Caco-2 (cell line): ENCODE measurements at places on chromosomes 7 and 10.

DNA sequence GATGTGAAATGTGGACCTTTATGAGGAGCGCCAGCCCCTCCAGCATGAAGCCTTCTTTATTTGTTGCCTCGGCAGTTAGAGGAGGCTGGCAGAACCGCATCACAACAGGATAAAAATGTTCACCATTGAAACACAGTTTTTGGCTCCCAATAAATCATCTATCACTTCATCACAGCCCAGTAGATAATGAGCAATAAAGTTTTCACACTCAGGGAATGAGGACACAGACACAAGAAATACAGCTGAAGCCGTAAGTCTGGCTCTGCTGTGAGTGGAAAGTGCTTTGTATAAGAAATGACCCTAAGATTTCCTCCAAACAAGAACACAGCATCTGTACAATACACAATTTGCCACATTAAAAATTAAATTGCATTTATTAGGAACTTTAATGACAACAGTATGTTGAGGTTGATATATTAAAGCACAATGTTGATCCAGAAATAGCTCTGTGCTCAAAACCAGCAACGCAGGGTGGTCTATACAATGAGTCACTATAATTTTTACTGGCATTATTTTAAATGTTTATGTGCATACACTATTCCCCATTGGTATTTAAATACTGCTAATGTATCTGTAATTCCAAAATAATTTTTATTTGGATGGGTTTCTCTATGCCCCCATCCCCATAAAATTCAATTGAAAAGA is 301.8 kb upstream of the MGMT start:
- DNase-seq, result no peak

GRCh38 chr10:126839094-126839761 is 66.0 kb upstream of the DOCK1 start:
- DNase-seq, result peak; percentile 73

DNA sequence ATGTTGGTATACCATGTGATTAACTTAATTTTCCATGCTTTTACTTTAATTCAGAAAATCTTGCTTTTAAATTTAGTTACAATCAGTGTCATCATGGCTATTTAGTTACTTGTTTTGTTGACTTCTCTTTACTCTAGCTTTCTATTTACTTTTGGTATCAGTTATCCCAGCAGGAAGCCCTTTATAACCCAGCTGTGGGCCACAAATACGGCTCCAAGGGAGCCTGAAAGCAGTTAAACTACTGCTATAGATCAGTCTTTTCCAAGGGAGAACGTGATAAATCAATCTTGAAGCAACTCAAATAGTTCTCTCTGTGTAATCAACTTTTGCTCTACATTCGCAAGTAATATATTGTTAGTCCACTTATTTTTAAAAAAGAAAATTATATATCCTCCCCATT is 287.4 kb downstream of the CACNA2D1 start:
- no peak for DNase-seq

GRCh38 chr10:48336978-48337599 is 30.6 kb downstream of the MAPK8 start:
- no peak for DNase-seq

GRCh38 chr7:79786187-79786586 is 332.7 kb upstream of the MAGI2 start:
- no peak for DNase-seq

DNA sequence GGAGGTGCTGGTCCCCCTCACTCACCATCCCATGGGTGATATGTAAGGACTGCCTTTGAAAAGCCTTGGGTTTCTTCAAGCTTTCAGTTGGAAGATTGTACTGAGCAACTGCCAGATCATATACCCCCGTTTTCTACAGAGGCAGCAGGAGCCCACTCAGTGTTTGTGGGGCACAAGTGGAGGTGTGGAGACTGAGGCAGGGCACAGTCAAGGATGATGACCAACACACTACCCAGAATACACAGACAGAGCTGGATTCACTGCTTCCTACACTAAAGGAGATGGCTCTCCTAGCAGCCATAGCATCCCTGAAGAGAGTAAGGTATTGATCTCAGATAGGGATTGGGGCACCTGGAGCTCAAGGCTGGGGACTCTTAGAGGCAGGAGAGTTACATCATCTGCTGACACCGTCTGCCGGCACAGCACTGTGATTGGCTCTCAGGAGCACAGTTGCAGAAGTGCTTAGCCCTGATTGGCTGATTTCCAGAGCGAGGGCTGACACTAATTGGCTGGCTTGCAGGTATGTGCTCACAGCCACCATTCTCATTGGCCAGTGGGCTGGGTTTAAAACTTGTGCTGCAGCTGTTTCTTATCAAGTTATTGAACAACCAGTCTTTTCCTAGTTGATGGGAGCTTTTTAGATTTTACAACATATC is 77.9 kb upstream of the PFKP start:
- DNase-seq, result no peak

- peak; percentile 28 for DNase-seq
These were observed 45.1 kb downstream of the CHN2 start for GRCh38 chr7:29239638-29240037.

GRCh38 chr7:51973939-51974338 is 657.3 kb upstream of the COBL start:
- no peak for DNase-seq

GRCh38 chr10:86062198-86062550 is 304.4 kb downstream of the GRID1 start:
- DNase-seq, result no peak

DNA sequence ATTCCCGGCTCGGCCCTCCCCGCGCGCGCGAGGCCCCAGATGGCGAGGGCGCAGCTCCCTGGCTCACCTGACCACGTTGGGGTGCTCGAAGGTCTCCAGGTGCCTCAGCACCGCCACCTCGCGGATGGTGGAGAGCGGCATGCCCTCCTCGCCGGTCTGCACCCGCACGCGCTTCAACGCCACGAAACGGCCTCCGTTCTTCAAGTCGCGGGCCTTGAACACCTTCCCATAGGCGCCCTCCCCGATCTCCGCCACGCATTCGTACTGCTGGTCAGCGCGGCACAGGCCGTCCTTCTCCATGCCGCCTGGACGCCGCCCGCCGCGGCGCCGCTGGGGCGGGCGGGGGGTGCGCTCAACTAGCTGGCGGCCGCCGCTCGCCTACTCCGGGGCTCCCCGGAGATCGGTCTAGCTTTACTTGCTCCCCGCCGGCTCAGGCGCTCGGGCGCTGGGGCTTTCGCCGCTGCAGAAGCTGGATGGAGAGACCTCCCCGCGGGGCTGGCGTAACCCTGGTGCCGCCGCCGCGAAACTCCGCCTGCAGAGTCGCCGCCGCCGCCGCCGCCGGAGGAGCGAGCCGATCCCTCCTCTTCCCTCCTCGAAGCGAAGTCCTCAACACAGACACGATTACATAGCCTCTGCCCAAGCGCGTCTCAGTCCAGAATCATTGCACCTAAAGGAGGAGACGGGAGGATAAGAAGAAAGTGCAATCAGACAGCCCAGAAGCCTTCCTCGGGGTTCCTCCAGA is 3.2 kb downstream of the CDK6 start:
- DNase-seq, result peak; percentile 91

DNA sequence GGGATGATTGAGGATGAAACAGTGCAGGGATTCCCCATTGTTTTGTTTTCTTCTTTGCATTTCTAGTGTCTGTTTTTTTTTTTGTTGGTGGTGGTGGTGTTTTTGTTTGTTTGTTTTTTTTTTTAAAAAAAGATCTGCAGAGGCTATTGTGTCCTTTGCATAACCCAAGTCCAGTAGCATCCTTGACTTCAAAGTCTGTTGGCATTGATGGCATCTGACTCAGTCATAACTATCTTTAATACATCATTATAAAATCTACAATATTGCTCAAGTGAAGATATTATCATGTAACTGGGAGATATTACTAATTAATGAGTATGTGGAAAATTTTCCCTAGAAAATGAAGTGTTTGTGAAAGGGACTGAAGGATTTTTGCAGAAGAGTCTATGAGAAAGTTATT is 70.2 kb downstream of the KIAA1217 start:
- DNase-seq, result no peak

GRCh38 chr7:114789871-114790311 is 132.0 kb upstream of the MDFIC start:
- no peak for DNase-seq

GRCh38 chr7:151129960-151130591 is 37.4 kb downstream of the GBX1 start:
- no peak for DNase-seq

DNA sequence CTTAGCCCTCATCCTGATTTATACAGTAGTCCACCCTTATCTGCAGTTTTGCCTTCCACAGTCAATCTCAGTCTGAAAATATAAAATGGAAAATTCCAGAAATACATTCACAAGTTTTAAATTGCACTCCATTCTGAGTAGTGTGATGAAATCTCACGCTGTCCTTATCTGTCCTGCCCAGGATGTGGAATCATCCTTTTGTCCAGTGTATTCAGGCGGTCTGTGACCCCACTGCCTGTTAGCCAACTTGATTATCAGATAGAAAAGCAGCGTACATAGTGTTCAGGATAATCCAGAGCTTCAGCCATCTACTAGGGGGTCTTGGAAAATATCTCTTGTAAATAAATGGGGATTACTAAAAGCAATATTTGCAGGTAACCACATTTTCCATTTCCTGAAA is 146.3 kb downstream of the MALRD1 start:
- DNase-seq, result no peak

DNA sequence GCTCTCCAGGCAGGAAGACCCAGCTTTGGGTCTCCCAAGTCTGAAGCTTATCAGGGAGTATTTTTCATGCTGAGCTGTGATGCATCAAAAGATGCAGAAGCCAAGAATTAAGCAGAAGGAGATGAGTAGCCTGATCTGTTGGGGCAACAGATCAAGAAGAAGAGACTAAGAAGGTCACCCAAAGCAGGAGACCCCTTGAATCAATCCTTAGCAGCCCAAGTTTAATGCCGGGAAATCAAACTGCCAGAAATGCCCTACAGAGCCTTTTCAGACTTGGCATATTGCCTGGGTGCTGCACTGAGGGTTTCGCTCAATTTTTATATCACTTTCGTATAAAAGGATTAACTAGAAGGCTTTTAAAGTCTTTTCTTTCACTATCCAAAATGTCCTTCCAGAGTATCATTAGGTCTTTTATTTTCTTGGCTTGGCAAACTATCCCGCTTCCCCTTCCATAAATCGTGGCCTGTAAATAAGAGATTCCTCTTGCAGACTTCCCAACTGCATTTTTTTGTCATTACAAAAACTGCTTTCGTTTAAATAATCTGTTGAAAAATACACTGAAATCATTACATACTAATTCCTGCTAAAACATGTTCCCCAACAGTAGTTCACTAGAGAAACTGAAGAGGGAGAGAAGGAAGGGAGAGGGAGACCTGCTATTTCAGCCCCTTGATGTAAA is 49.0 kb upstream of the STK17A start:
- no peak for DNase-seq

GRCh38 chr10:77286531-77287508 is 350.8 kb downstream of the KCNMA1 start:
- DNase-seq, result no peak

- DNase-seq, result no peak
These were observed 59.5 kb upstream of the CDCA7L start for GRCh38 chr7:22005151-22005550.

DNA sequence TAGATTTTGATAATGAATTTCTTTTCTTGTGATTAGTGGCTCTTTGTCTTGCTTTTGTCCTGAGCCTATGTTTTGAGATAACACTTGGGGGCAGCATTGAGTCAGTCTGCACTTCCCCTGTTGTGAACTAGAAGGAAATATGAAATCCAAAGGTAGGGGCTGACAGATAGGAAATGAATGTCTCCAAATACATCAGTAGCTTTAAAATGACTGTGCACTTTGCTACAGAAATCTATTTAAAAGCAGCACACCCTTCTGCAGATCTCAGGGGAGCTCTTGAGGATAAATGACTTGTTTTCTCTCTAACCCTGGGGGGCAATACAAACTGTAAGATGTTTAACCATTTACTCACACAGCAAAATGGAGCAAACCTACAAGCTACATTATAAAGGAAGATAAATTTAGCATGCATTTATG is 176.0 kb upstream of the MYO3A start:
- peak; percentile 42 for DNase-seq

GRCh38 chr10:61130366-61130765 is 186.4 kb upstream of the RHOBTB1 start:
- DNase-seq, result no peak

DNA sequence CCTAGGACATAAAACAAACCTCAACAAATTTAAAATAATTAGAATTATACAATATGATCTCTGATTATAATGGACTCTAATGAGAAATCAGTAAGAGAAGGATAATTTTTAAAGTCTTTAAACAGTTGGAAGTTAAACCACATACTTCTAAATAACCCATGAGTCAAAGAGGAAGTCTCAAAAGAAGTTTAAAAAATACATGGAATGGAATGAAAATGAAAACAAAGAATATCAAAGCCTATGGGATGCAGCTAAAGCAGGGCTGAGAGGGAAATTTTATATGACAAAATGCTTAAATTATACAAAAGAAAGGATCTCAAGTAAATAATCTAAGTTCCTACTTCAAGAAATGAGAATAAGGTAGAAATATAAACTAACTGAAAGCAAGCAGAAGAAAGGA is 460.5 kb downstream of the RPS24 start:
- DNase-seq, result no peak

DNA sequence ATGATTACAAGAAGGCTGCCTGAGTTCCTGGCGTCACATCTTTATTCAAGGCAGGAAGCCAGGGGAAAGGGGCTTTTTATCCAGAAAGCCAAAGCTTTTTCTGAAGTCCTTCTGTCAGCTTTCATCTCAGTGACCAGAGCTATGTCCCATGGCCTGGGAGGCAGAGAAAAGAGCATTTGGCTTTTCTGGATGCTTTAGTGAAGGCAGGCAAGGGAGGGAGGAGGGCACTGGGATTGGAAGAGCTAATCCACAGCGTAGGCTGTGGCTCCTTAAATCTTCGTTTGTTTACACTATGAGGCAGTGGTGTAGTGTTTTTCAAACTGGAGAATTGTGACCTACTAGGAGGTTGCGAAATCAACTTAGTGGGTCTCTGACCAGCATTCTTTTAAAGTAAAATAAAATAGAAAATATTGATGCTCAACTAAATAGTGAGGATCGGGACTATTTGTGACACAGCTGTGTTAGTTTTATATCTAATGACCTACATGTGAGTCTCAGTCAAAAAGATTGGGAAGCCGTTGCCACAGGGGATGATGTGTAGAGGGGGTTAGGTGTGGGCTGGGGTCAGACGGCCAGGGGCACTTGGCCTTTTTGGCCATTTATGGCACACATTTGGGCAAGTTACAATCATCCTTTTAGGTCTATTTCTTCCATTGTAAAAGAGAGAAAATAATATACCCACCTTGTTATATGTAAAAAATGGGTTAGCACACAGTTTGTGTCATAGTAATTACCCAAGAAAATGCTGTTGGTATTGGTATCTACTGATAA is 14.1 kb downstream of the CRYGN start:
- no peak for DNase-seq

DNA sequence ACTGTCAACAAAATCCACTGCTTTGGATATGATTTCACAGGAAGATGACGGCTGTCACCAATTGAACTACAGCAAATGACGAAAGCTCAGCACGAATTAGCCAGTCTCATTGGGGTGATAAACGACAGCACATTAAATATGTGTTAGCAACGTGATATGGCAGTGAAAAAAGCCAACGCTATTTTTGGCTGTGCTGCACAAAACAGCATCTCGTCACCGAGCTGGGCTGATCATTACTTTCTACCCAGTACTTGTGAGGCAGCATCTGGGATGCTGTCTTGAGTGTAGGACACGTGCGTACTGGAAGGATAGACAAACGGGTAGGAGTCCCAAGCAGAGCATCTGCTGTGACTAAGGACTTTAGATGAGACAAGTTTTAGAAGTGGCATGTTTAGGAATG is 138.3 kb downstream of the EXOC4 start:
- no peak for DNase-seq

GRCh38 chr10:110169586-110169985 is 37.8 kb upstream of the MXI1 start:
- DNase-seq, result no peak

- DNase-seq, result no peak
These were observed 506.5 kb upstream of the SEMA3D start for GRCh38 chr7:85693326-85693725.

GRCh38 chr7:70634071-70634470 is 497.9 kb upstream of the GALNT17 start:
- no peak for DNase-seq
